Fibroblast of upper back skin (primary cell): ENCODE measurements at places on chromosomes 13 and 19.

DNA sequence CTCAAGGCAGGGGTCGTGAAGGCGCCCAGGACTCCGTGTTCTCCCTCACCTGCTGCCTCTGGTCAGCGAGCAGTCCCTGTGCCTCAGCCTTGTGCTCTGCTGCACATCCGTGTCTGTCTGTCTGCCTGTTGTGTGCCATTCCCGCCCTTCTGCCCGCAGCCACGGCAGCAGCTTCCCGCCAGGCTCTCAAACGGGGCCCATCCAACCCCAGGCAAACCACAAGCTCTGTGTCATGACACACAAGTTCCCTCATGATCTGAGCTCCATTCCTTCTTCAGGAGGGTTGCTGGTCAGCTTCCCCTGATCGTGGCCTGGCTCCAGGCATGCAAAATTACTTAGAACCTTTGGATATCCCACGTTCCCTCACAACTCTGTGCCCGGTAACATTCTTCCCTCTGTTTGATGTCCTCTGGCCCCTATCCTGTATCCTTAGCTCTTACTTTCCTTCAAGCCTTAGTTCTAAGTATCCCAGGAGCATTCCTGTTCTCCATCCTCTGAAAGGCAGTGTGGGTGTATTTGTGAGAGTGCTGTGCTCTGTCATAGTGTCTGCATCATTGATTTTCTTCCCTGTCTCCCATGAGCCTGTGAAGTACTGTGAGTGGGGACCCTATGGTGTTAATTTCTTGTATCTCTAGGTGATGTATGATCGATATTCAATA is 3.2 kb downstream of the GPR183 start:
- DNase-seq = no peak

GRCh38 chr13:20513466-20513995 is 12.1 kb downstream of the CRYL1 start:
- DNase-seq = no peak

DNA sequence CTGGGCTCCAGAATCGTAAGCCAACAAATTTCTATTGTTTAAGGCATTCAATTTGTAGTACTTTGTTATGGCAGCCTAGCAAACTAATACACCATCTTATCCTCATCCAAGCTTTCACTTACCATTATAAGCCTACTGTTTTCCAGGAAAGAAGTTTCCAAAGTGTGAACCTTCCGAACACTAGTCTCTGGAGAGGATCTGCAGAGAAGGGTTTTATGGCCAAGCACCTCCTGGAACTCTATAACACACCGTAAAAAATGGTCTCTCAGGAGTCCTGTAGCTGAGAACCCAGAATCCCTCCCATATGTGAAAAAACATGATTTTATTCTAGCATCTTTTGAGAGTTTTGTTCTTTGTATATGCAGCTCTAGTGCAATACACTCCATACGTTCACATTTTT is 142.1 kb downstream of the POSTN start:
- no peak for DNase-seq

DNA sequence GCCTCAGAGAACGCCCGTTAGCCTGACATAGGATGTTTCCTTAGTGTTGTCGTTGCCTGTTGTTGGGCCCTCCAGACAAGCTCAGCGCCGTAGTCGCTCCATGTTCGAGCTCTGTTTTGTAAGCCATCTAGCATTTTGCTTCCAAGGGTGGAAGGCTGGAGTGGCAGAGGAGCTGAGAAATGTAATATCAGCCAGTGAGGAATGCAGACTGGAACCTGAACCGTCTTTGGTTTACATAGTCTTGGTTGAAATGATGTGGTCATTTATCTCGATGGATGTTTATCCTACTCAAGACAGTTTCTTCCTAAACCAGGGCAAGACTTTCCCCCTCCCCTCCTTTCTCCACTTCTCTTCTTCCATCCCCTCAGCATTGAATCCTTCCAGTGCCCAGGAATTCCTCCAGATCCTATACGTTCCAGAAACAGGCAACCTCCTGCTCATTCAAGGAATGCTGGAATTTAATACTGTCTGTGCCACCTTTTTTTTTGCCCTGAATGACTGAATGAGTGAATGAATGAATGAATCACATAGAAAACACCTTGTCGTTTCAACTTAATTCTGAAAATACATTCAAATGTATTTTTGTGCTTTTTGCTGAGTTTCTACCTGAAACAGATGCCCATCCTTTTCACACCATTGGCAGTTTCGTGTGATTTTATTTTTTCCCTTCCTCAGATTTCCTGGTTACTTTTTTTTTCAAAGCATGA is 109.5 kb upstream of the MBNL2 start:
- DNase-seq = peak; percentile 33

- DNase-seq = no peak
Observed at GRCh38 chr19:14168259-14168972, 32.0 kb upstream of the ASF1B start.

DNA sequence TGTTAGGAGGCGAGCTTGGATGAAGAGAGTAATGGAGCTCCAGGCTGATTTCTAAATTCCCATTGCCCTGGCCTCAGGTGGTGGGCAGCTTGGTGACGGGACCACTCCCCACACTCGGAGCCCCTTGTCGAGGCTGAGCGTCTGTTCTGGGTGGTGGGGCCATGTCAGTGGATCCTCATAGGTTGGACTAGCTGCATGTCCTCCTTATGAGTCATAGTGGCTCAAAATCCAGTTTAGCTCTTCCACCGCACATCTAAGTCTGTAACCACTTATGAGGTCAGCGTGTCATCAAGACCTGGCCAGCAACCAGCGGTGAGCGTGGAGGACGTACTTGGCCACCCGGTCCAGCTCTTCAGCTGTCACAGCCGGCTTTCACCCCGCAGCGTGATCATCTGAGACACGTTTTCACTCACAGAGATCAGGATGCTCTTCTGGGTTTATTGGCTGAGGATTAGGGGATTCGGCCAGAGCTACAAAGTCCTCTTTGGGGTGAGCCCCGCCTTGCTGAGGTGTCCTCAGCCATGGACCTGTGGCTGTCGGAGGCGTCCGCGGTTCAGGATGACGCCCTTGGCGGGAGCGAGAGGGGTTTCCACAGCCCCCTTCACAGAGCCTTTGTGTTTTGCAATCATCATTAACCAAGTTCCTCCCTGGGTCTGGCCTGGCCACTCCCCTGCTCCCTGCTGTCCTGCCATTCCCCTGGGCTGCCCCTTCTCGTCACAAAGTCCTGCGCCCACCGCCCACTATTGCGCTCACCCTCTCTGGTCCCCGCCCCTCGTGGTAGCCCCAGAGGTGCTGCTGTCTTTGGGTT is 41.9 kb downstream of the ADPRHL1 start:
- DNase-seq = peak; percentile 95

DNA sequence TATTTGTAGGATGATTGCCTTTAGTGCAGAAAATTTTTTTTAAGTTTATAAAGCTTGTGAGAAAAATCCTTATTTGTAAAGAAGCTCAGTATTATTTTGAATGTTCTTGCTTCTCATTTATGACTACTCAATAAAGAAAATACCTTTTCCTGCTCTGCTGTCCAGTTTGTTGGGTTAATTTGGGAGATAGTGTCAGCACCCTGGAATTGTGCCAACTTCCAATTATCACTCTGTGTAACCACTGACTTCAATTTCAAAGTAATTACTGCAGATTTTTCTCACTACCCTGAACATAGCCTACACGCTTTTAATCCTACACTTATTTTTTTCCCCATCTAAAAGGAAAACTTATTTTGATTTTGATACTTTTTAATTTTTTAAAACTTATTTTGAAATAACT is 93.1 kb downstream of the GGACT start:
- DNase-seq = no peak

- no peak for DNase-seq
Observed at GRCh38 chr19:3186891-3187661, 1.3 kb downstream of the NCLN start.

- peak; percentile 55 for DNase-seq
Observed at GRCh38 chr19:38210458-38210987, 13.5 kb downstream of the DPF1 start.

DNA sequence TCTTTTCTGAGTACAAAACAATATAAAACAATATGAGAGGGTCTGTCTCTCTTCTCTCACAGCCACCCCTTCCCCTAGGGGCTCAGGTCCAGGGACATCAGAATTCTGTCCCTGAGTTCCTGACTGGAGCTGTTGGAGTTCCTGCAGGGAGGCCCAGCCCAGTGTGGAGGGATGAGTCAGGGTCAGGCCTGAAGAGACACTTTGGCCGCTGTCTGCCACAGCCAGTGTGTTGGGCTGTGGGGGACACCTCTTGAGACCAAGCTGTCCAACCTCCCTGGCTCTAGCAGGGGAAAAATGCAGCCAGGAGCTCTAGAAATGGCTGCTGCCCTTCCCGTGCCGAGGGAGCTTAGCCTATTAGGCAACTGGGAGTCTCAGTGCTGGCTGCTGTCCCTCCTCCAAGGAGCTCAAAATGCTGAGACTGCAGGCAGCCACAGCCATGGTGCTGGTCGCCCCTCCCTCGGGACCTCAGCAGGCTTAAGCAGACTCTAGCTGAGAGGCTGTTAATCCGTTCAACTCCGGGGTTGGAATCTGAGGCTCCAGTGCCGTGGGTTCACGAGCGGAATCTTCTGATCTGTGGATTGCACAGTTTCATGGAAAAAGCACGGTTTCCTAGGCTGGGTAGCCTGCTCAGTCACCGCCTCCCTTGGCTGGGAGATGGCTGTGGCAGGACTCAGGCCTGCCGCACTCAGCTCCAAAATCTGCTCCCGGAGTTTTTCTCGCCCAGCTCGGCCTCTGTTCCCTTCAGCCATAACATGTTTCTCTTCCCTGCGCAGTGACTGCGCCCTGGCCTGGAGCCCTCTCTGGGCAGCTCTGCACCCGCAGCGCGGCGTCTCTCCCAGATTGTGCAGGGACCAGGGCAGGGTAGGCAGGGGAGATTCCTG is 3.8 kb upstream of the ZNF626 start:
- peak; percentile 2 for DNase-seq

DNA sequence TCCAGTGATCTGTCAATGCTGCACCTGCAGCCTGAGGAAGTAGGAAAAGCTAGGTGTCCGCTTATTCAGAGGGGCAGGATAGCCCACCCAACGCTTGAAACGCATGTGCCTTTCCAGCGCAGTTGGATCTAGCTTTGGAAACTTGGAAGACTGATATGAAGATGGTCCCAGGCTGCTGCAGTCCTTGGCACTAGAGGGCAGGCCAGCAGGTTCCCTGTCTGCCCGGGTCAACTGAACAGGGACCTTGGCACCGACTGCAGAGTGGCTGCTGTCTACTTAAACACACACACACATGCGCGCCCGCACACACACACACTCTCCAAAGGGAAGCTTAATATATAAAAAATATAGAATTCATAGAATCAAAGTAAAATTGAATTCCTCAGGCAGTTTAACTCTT is 100.0 kb downstream of the TSHZ3 start:
- DNase-seq = no peak

GRCh38 chr13:33210090-33210489 is 75.5 kb downstream of the STARD13 start:
- no peak for DNase-seq

GRCh38 chr19:16403151-16403977 is 68.4 kb downstream of the EPS15L1 start:
- DNase-seq = no peak

DNA sequence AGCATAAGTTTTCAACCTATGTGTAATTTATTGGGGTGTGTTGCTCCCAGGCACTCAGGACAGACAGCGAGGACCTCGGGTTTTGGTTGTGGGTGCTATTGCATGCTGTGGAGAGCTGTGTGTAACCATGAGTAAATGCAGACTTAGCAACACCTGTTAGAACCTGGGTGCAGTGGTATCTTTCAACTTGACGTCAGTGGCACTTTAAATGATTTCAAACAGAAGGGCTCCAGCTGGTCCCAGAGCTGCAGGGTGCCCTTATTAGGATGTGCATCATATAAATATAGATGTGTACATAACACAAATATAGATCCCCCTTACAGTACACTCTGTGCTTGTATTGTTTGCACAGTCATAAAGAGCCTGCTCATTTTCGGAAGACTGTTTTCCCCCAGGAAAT is 228.3 kb upstream of the IRS2 start:
- DNase-seq = no peak

- peak; percentile 58 for DNase-seq
Observed at GRCh38 chr19:48152551-48152950, 17.6 kb downstream of the LIG1 start.

GRCh38 chr13:27076421-27076820 is 95.2 kb downstream of the USP12 start:
- DNase-seq = peak; percentile 56

DNA sequence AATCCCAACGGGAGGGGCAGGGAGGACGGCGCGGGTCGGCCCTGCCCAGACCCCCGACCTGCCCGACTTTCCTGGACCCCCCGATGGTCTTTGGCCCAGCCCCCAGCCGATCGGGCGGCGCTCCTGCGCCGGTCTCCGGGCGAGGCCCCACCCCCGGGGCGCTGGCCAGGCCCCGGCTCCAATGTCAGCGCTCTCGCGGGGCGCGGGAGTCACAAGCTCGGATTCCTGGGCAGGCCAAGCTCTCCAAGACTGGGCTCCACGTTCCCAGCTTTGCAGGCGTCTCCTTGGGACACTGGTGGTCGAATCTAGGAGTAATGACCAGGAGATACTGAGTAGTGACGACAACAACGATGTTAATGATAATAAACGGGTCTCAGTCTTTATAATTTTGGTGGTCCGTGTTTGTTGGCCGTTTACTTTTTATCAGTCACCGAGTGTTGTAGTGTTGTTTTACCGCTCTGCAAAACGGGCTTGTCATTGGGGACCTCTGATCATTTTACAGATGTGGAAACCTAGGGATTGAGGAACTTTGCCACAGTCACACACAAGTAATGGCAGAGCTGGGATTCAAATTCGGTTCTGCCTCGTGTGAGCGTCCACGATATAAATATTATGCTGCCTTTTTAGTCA is 545 bp downstream of the RAD23A start:
- peak; percentile 77 for DNase-seq

DNA sequence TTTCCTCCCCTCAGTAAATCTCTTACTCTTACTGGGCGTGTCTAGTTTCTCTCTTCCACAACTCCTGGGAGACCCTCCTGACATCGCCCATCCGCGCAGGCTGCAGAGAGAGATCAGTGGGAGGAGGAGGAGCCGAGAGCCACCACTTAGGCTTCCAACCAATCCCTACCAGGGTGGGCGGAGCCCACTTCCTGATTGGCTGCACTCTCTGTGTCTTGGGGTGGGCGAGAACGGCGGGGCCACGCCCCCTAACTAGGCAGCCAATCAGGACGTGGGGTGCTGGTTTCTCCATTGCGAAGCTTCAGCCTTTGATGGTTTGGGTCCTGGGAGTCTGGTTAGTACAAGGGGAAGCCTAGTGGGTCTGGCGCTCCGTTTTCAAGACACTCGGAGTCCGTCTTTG is at the start of gene PMIS2:
Gene PMIS2 (plus strand): TSS at position 326 of the 400 bp plus-strand sequence. CDS start 87 bp downstream, outside the sequence.
- no peak for DNase-seq

- DNase-seq = no peak
Observed at GRCh38 chr13:35481777-35482176, 5.3 kb upstream of the MAB21L1 start.

DNA sequence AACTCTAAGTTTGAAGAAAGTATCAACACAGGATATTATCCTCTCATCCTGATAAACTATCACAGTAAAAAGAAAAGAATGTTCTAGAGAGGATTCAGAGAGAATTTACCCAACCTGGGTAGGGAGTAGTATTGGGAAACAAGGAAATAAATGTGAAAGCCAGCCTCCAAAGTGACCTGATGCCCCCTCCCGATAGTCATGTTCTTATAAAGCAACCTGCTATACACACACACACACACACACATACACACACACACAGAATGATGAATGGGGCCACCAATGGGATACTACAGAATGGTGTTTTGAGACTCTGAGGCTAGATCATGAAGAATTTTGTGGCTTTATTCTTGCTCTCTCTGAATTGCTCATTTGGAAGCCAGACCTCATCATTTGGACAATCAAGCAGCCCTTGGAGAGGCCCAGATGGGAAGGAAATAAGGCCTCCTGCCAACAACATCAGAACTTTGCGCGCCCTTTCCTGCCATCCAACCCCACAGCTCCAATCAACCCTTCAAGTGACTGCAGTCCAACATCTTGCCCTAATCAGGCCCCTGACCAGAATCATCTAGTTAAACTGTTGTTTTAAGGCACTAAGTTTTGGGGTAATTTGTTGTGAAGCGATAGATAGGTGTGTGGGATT is 807.9 kb upstream of the ARGLU1 start:
- DNase-seq = no peak
